NCI-H1048 (cell line): ENCODE measurements at places on chromosomes 16 and 17.

DNA sequence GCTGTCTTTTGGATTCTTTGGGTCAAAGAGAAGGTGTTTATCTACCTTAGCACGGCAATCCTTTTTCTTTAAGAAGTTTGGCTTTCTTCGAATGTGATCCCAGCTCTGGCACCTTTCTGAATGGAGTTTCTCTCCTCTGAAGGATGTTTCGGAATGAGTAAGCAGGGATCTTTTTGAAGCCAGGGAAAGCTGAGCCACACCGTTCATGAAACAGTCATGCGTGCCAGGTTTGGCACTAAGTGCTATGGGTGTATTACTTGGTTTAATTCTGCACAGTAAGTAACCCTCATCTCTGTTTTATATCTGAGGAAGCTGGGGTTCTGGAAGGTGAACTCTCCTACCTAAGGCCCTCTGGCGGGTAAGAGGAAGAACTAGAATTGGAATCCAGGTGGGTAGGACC is 234.5 kb downstream of the NTN1 start:
- DNase-seq: no peak

GRCh38 chr17:20944014-20944865 is 98.6 kb downstream of the USP22 start:
- DNase-seq: no peak

GRCh38 chr17:395179-395578 is 42.6 kb upstream of the RPH3AL start:
- no peak for DNase-seq

- DNase-seq: no peak
Measured at GRCh38 chr17:80949451-80950421, 41.9 kb upstream of the CHMP6 start.

GRCh38 chr16:569445-570254 is at the start of gene PIGQ:
TSS of gene PIGQ (plus strand) at chr16:569968. CDS start at chr16:574075, 4,107 bp downstream.
- no peak for DNase-seq

DNA sequence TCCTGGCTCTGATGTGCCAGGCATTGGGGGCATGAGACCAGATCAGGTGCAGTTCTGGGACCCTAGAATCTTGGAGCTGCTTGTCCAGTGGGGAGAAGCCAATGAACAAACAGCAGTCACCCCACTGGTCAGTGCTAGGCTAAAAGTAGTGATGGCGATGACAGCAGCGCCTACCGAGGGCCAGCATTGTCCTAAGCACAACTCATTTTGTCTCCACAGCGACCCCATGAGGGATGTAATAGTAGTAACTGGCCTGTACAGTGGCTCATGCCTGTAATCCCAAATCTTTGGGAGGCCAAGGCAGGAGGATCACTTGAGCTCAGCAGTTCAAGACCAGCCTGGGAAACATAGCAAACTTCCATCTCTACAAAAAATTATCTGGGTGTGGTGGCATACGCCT is 6.2 kb downstream of the SMCR8 start:
- DNase-seq: no peak

GRCh38 chr16:54136276-54136625 is 150.3 kb downstream of the IRX3 start:
- no peak for DNase-seq

- no peak for DNase-seq
Measured at GRCh38 chr16:22327446-22327775, 30.2 kb downstream of the POLR3E start.

- DNase-seq: no peak
Measured at GRCh38 chr16:55040366-55041086, 109.9 kb downstream of the IRX5 start.

DNA sequence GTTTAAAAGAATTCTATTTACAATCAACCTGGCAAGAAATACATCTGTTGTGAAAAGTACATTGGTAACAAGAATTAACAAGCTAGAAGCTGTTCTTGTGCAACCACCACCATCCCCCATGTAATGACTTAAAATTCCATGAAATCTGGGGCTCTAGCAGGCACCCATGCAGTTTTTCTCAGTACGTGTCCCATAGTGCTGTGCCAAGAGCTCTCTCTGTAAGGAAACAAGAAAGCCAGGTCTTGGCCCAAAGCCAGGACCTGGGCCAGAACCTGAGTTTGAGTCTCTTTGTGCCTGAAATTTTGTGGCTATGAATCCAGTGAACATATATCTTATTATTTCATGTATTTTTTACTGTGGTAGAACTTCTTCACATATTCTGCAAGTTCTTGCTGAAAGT is 46.6 kb downstream of the NUP93 start:
- DNase-seq: no peak

- no peak for DNase-seq
Measured at GRCh38 chr17:41910701-41911391, 7.9 kb downstream of the ACLY start.

DNA sequence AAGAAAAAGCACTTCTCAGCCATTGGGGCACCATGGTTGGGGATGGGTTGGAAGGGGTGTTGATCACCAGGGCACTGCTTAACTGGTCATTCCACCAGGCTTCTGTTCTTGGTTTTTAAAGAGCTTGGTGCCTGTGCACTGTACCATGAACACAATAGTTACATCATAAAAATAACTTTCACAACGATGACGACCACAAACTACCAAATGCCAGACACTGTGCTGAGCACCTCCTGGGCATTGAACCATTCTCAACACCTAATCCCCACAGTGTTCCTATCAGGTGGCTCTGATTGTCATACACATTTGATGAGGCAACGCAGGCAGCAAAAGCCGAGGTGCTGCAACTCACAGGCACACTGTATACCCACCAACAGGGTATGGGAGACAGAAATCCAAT is 208.0 kb downstream of the FOXL1 start:
- no peak for DNase-seq

DNA sequence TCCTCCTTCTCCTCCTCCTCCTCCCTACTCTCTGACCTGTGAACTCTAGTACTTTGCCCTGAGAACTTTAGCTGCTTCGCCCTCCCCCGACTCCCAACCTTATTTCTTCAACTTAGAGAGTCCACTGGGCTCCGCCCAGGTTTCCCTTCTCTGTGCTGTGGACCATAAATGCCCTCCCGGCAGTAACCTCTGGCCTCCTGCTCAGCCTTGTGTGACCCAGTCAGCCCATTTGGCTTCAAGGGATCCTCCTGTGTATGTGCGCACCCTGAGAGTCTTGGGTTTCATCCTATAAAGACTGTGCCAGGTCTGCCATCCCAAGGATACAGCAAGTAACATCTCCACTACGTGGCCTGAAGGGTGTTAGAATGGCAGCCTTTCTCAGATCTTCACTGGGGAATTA is 275.6 kb upstream of the C16orf82 start:
- DNase-seq: no peak

DNA sequence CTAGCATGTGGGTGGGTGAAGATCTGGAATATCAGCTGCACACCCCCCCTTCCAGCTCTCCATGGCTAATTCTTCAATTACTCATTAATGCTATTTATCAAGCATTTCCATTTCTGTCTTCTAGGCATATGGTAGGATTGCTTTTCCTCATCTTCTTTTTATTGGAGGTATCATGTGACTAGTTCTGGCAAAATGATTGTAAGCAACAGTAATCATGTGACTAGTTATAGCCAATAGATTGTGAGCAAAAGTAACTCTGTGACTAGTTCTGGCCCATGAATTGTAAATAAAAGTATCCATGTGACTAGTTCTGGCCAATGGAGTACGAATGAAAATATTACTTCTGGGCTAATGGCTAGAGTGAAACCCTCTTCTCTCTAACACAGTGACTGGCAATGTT is 107.0 kb upstream of the TMEM132E start:
- DNase-seq: no peak

DNA sequence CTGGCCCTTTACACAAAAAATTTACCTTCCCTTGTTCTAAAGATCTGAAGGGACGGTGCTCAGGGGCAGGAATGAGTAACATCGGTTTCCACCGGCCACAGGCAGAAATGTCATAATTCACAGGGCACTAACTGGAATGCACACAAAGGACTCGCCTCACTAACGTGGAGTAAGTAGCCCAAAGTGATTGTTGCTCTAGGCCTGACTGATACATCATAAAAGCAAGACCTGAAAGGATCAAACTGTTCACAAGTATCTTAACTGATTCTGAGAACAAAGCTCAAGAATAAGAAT is 8.9 kb upstream of the TCF25 start:
- no peak for DNase-seq

GRCh38 chr16:48586083-48586482 is 23.9 kb downstream of the N4BP1 start:
- DNase-seq: no peak

- DNase-seq: no peak
Measured at GRCh38 chr17:61150686-61151299, 248.8 kb upstream of the TBX2 start.

- no peak for DNase-seq
Measured at GRCh38 chr17:17385491-17385890, 82.3 kb downstream of the NT5M start.

GRCh38 chr17:72381597-72382397 is 261.0 kb downstream of the SOX9 start:
- DNase-seq: no peak

DNA sequence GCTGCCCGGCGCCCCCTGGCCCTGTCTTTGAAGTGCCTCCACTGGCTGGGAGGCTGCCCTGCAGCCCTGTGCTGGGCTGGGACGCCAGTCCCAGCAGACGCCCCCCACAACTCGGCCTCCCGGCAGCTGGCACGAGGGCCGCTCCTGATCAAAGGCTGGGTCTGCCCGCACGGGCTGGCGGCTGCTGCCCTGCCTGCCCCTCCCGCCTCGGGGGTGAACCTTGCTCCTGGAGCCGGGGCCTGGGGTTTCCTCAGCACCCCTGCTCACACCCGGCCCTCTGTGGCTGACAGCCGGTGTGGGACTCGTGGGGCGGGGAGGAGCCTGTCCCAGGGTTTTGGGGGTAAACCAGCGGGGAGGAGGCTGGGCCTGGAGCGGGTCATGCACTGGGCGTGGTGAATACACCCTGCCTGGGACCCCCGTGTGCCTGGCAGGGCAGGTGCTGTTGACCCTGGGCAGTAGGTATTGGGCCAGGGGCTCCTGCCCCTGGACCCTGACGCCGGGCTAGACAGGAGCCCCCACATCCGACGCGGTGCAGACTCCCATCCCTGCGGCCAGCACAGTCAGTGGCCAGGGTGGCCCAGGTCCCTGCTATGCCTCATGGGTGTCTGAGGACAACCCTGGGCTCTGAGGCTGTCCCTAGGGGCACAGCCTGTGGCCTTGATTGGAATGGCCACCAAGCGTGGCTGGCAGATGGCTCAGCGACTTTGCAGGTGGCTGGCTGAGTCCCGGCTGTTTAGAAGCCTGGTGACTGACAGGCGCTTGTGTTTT is 21.7 kb downstream of the CENPX start:
- no peak for DNase-seq

DNA sequence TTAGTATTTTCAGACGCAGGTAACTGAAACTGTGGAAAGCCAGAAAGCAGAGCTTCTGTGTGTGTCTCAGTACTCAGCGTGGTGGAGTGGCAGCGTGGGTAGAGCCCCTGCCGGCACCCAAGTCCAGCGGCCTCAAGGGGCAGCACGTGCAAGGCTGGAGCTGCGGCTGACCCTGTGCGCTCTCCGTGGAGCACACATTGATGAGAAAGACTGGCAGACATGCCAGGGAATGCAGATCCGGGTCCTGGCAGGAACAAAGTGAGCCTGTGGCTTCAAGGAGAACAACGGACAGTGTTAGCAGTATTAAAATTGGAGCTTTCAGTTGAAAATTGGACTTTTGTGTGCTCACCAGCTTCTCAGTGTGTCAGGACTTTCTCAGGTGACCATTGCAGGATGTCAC is 23.3 kb downstream of the ZC3H18 start:
- DNase-seq: no peak

- DNase-seq: peak; percentile 94
Measured at GRCh38 chr17:7294614-7295153, at the start of gene YBX2. TSS of gene YBX2 (minus strand) at chr17:7294639. CDS start at chr17:7294500, 139 bp downstream.

GRCh38 chr17:74196541-74197317 is 6.7 kb upstream of the RPL38 start:
- DNase-seq: no peak

- no peak for DNase-seq
Measured at GRCh38 chr16:8665529-8665928, 8.9 kb upstream of the ABAT start.

DNA sequence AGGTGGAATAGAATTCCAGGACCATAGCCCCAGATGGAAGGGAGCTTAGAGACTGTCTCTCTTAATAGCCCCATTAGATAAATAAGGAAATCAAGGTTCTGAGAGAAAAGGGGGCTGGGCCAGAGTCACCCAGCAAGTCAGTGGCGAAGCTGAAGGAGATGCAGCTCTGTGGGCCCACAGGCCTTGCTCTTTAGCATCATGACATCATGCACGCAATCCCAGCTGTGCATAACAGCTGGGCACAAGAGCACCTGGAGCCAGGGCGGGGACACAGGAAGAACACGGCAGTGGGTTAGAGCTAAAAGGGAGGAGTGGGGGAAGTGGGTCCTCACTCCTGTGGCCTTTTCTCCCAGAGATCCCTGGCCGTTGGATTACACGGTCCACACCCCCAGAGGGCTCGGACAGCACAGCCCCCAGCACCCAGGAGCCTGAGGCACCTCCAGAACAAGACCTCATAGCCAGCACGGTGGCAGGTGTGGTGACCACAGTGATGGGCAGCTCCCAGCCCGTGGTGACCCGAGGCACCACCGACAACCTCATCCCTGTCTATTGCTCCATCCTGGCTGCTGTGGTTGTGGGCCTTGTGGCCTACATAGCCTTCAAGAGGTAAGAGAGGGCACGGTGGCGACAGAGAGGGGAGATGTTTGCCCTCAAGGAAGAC is 15.1 kb downstream of the NGFR start:
- no peak for DNase-seq

DNA sequence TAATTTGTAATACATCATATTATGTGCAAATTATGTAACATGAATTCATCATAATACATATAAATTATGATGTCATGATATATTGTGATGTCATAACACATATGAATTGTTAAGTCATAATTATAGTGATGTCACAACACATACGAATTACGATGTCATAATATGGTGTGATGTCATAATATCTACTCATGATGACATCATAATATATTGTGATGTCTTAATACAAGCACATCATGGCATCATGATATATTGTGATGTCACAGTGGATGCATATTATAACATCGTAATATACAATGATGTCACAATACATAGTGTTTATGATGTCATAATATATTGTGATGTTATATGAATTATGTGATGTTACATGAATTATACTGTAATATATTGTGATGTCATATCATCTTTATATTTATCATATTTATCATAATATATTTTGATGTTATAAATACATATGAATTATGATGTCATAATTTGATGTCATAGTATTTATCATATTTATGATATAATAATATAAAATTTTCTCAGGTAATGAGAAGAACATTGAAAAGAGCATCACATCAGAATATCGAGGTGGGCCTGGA is 1793.0 kb downstream of the TP53TG3F start:
- no peak for DNase-seq
